Stimulated activated CD8-positive, alpha-beta memory T cell treated with anti-CD3 and anti-CD28 coated beads, Interleukin-2, amount 100 ng/mL, for 1 hour (primary cell): ENCODE measurements at places on chromosomes 6 and 20.

DNA sequence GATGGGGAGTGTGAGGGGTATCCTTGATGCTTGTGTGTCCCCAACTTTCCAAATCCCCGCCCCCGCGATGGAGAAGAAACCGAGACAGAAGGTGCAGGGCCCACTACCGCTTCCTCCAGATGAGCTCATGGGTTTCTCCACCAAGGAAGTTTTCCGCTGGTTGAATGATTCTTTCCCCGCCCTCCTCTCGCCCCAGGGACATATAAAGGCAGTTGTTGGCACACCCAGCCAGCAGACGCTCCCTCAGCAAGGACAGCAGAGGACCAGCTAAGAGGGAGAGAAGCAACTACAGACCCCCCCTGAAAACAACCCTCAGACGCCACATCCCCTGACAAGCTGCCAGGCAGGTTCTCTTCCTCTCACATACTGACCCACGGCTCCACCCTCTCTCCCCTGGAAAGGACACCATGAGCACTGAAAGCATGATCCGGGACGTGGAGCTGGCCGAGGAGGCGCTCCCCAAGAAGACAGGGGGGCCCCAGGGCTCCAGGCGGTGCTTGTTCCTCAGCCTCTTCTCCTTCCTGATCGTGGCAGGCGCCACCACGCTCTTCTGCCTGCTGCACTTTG is at the start of gene TNF:
Gene TNF (plus strand): TSS at position 231 of the 567 bp plus-strand sequence. CDS start 177 bp downstream, at position 408.
- peak; percentile 72 for DNase-seq

- no peak for DNase-seq
Observed at GRCh38 chr6:15672291-15672690, 9.5 kb upstream of the DTNBP1 start.

DNA sequence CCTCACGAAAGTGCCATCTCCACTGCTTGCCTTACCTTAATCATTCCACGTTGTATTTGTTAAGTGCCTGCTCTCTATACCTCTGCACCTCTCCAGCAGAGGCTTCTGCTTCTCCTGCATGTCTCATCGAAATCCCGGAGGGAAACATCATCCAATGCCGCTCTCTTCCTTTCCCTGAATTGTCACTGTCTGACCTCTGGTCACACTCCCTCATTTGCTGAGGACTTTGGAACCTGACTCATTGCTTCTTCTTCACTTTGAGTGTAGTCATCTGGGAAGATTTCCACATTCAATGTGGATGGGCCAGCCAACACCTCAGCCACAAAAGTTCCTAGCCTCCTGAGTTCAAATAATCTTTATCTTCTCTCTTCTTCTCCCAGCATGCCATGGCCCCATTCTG is 78.9 kb upstream of the BEND6 start:
- DNase-seq: no peak

- DNase-seq: no peak
Observed at GRCh38 chr20:19992996-19993908, 23.9 kb upstream of the NAA20 start.

- DNase-seq: no peak
Observed at GRCh38 chr20:2902291-2902690, 29.0 kb downstream of the PTPRA start.

- DNase-seq: no peak
Observed at GRCh38 chr6:142947714-142948480, 2.9 kb upstream of the HIVEP2 start.

- no peak for DNase-seq
Observed at GRCh38 chr20:4154958-4155411, 139.6 kb upstream of the RNF24 start.

- DNase-seq: no peak
Observed at GRCh38 chr20:49501917-49502316, 19.4 kb upstream of the KCNB1 start.

- DNase-seq: peak; percentile 37
Observed at GRCh38 chr6:110814102-110815014, 911 bp downstream of the CDK19 start.

- DNase-seq: no peak
Observed at GRCh38 chr6:105726902-105727655, 324.2 kb upstream of the PREP start.

GRCh38 chr6:153101461-153101860 is 29.6 kb downstream of the RGS17 start:
- DNase-seq: no peak

DNA sequence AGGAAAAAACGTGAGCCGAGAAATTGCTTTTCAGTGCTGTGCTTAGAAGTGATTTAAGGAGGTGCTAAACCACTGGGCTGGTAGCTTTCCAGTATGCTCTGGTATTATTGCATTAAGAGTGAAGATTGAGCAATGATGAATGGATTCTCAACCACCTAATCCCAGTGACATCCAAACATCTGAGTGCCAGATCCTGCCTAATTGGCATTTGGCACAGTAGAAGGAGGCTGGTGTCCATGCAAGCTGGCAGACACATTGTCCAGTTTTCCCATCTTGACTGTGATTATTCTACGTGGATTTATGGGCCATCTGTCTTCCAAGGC is 398.0 kb upstream of the PLCB4 start:
- no peak for DNase-seq

DNA sequence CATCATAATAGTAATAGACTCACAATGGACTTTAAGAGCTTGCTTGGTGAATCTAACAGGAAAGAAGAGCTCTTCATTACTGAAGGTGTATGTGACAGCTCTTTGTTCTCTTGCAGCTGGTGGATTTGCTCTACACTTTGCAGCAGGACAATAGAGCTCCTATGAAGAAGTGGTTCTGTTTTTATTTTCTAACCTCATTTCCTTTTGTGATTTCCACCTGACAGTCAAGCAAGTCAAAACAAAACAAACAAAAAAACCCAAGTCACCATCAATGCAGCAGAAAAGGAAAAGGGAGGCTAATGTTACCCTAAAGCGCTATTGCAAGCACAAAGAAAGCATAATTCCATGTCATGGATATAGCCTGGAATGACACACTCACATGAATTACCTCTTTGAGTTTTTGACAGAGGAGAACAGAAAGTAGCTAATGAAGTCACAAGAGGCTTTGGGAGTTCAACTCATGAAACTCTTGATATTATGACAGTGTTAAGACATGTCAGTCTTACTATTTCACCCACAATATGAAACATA is 1188.1 kb downstream of the EPHA7 start:
- DNase-seq: no peak

- DNase-seq: no peak
Observed at GRCh38 chr6:23175391-23175790, 606.0 kb downstream of the HDGFL1 start.

DNA sequence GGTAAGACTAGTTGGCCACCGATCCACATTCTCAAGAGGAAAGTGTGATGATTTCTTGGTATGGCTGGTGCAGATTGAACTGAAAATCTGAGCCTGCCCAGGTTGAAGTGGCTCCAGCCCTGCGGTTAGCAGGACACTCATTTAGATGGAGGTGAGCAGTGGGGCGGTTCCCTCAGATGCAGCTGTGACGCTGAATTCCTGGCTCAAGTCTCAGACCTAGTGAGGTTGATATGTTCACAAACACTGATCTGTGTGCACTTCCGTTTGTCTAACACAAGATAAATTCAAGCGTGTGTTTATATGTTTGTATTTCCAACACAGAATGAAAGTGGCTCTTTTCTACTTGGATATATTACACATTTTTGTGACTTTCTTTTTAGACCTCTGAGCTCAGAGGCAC is 83.4 kb upstream of the FRMD1 start:
- DNase-seq: no peak

DNA sequence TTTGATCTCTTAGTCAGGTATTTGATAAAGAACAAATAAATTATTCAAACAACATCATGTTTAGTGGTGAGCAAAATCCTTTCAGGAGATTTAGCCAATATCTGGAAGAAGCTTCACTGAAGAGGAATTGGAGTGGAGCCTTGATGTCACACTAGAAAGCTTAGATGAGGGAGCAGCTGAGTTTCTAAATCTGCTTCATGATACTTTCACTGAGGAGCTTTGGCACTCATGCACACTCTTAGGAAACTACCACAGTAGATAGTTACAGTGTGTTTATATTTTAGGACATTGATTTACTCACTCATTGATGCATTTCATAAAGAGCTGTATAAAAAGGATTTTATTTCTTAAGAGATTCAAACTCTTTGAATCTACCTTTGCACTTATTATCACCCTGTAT is 366.2 kb upstream of the BTBD3 start:
- DNase-seq: no peak

- no peak for DNase-seq
Observed at GRCh38 chr20:4295226-4295625, 279.9 kb upstream of the RNF24 start.

DNA sequence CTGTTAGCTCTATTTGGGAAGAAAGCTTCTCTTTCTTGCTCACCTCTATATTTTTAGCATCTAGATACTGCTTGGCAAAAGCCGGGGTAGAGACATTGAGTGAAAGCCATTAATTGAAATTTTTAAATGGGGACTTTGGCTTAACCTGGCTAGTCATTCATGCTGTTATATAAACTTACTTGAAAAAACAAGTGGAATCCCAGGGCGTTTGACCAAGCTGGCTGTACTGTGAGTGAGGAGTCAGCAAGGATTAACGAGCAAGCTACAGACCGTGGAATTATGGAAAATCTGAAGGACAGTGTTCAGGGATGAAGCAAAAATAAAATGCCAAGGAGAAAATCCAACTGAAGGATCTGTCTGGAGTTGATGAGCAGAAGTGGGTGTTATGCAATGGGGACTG is 232.0 kb downstream of the GRM1 start:
- DNase-seq: no peak

DNA sequence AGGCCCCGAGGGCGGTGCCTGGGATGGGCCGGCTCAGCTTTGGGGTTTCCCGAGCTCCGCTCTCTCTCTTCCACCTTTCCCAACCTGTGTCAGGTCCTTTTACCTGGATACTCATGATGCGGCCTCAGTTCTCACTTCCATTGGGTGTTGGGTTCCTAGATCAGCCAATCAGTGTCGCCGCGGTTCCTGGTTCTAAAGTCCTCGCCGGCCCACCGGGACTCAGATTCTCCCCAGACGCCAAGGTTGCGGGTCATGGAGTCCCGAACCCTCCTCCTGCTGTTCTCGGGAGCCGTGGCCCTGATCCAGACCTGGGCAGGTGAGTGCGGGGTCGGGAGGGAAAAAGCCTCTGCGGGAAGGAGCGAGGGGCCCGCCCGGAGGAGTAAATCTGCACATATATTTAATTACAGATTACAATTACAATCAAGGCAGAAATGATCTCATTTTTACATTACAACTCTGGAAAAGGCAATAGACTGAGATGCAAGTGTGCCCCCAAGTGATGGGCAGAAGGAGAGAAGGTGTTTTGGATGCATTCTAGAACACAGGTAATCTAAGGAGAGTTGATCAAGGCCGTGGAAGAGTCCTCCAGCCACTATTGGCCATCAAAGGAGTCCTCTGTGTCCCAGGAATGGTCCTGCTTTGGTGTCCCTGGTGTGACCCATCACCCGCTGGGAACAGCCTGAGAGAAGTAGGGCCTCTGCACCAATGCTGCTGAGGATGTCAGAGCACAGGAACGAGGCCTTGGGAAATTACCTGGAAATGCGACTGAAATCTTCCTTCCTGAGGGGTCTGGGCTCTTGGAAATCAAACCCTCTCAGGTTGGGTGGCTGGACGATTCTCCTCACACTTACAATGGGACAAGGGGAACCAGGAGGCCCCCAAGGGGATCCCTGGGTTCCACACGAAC is 34.7 kb upstream of the MICB start:
- peak; percentile 82 for DNase-seq

DNA sequence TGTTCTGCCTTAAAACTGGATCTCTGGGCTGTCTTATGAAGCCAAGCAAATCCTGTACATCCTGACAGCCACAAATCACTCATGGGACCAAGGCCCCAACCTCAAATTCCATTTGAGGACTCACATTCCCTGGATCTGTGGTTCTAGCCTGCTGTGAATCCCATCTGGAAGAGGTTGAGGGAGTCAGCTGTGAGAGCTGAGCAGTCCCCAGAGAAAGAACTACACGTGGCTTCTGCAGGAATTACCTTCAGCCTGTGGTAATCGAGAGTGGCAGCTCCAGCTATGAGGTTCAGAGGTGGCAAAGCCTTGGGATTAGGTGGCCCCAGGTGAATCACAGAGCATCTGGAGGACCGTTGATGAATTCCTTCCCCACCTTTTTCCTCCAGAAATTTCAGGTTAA is 245.2 kb downstream of the SLC24A3 start:
- DNase-seq: no peak

DNA sequence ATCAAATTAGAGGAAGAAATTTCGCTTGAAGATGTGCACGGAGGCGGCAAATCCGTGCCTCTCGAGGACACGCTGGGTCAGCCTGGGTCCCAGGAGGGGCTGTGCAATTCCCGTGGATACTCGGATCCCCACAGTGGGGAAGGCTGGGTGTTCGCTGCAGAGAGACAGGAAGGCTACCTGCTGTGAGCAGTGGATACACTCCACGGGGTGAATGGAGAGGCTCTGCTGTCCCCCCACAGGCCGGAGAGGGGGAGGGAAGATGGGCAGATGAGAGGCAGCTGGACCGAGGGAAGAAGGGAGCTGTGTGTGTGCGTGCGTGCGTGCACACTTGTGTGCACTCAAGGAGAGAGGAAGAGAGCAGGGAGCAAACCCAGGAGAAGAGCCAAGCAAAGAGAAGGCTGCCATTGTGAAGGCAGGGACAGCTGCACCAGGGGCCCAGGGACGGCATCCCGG is 57.3 kb downstream of the SULF2 start:
- no peak for DNase-seq

DNA sequence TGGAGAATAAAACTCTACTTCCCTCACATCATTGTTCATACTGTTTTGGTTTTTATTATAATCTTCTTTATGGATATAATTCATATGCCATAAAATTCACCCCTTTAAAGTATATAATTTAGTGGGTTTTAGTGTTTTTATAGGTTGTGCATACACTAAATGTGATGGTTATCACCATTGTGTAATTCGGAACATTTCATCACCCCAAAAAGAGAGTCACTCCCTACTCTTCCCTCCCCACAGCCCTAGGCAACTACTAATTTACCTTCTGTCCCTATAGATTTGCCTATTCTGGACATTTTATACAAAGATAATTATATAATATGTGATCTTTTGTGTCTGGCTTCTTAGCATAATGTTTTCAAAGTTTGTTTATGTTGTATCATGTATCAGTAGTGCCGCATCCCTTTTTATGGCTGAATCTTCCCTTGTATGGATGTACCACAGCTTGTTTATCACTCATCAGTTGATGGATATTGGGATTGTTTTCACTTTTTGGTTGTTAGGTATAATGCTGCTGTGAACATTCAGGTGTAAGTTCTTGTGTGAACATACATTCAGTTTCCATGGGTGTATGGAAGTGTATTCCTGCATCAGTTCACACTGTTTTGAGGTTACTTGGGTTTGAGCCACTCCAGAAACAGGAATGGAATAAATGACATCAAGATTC is 4.2 kb downstream of the TM9SF4 start:
- DNase-seq: no peak

DNA sequence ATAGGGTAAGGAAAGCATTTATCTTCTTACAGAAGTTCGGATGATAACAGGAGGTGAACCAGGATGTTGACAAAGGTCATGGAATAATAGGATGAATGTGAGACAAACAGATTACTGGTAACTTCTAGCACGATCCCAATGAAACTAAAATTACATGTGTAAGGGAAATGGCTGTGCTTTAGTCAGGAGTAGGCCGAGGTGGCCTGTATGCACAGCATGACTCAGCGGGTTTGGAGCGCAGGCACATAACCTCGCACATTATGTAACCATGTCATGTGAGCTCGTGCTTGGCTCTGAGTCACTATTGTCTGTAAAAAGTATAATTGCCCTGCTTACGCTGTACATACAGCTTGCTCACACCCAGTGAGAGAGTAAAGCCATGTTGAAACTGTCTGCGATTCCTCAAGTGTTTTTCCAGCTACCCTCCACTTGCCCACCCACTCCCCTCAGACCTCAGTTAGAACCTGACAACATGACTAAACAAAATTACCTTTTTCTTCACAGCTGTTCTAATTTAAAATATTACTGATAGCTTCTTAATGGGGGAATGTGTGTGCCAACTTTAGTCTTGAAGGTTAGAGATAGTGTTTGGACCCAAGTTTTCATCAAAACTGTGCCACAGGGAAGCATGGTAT is 8.2 kb downstream of the CYB5R4 start:
- no peak for DNase-seq
